Left ventricle myocardium superior (tissue), 1 donor: ENCODE measurements at places on chromosomes 1 and 21. TPM values are rescaled to one million over a fixed set of nuclear protein-coding genes. Genes with fewer than 3 reads are reported as not detected.

NLRP3 gene
- 0.64 TPM for total RNA-seq

CELA2A gene
- not detected for total RNA-seq

WNT3A gene
- total RNA-seq = not detected

NHLH2 gene
- not detected for total RNA-seq

CYB561D1 gene
- total RNA-seq = 4.3 TPM

- peak; percentile 81 for DNase-seq
Observed at GRCh38 chr1:153945131-153945794, 1.3 kb downstream of the DENND4B start.

DNA sequence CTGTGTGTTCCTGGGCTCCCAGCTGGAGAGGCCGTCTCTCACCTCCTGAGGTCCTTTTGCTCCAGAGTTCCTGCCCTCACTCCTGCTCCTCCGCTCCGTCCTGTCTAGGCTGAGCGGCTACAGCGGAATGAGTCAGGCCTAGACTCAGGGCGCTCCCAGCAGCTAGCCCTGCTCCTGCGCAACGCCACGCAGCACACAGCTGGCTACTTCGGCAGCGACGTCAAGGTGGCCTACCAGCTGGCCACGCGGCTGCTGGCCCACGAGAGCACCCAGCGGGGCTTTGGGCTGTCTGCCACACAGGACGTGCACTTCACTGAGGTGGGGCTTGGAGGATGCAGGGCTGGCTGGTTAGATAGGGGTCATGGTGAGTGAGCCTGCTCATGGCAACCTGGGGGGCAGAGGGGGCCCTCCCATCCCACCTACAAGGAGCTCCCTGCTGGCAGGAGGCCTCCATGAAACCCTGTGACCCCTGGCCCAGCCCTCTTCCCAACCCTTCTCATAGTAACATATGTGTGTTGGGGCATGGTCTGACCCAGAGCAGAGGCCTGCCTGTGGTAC is 15.1 kb downstream of the PSRC1 start:
- DNase-seq = no peak

GRCh38 chr1:209328196-209328595 is 255.3 kb upstream of the CAMK1G start:
- no peak for DNase-seq

DNA sequence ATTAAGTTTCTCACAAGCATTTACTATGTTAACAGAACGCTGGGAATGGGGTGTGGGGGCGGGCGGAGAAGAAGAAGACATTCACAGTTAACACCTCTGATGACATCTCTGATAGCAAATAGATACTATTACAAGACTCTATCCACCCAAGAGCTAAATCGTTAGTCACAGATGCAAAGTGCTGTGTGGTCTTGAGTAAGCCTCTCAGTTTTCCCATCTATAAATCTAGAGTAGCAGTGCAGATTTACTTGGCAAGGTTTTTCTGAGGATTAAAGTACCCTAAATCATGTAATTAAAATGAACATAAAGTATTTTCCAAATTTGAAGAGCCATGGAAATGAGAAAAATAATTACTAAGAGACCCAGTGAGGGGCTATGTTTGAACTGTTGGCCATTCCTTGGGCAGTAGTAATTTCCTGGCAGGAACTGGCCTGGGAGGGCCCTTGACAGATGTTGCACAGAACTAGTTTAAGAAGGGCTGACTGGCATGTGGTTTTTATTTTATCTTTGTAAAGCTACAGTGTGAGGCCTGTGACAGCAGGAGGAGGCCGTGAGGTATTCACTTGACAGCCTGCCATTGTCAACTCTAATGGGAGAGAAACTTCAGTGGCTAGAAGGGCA is 58.7 kb upstream of the APOBEC4 start:
- peak; percentile 41 for DNase-seq

- DNase-seq = peak; percentile 69
Observed at GRCh38 chr1:225849925-225850324, 32.3 kb downstream of the TMEM63A start.

GRCh38 chr1:109980324-109981003 is 4.1 kb upstream of the AHCYL1 start:
- peak; percentile 43 for DNase-seq

DNA sequence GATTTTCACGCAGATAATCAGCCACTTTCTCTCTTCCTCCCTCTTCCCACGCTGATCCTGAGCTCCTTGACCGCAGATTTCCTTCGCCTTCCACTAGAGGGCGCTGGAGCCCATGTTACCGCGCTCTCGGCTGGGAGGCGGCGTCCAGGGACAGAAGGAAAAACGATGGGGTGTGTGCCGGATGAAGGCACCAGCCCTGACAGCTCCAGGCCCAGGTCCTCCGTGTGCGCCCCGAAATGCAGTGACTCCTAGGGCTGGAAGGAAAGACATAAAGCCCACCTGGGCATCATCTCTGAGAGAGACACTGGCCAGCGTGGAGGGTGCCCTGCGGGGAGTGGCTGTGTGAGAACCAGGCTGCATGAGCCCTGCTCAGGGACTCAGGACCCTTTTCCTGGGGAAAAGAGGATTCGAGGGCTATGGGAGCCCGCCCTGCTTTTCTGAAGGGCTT is 44.9 kb upstream of the CYP2J2 start:
- peak; percentile 77 for DNase-seq

- DNase-seq = peak; percentile 64
Observed at GRCh38 chr1:151993084-151993733, 450 bp downstream of the S100A10 start.

- no peak for DNase-seq
Observed at GRCh38 chr1:23013657-23014056, 2.0 kb downstream of the TEX46 start.

DNA sequence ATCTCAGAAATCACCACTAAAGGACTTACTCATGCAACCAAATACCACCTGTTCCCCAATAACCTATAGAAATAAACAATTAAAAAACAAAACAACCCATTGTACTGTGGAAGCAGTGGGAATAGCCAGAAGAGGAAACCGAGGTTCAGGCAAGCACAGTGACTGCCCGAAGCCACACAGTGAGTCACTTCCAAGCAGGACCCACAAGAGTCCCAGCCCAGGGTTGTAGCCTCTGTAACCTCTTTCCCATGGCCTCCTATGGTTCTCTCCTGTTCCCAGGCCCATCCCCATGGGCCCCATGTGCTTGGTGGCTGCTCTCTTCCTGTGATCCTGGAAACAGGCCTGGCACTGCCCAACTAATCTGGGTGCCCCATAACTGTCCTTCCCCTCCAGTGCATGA is 29.0 kb upstream of the HTR1D start:
- no peak for DNase-seq

GRCh38 chr1:27132624-27133023 is 22.3 kb downstream of the SLC9A1 start:
- peak; percentile 52 for DNase-seq

GRCh38 chr1:192343344-192343743 is 26.6 kb downstream of the RGS21 start:
- no peak for DNase-seq
